Activated CD4-positive, alpha-beta T cell treated with anti-CD3 and anti-CD28 coated beads for 36 hours (primary cell): ENCODE measurements at places on chromosomes 12 and 14. TPM values are rescaled to one million over a fixed set of nuclear protein-coding genes. Genes with fewer than 3 reads are reported as not detected.

The REM2 gene
- 0.48 TPM for total RNA-seq

GRCh38 chr14:104735830-104736642 is 12.0 kb downstream of the ADSS1 start:
- H3K36me3 ChIP-seq, result no peaks in the 10 kb centered on the region
- no peaks in the 10 kb centered on the region for H3K27me3 ChIP-seq
- DNase-seq, result no peak
- no peaks in the 10 kb centered on the region for H3K4me1 ChIP-seq

DNA sequence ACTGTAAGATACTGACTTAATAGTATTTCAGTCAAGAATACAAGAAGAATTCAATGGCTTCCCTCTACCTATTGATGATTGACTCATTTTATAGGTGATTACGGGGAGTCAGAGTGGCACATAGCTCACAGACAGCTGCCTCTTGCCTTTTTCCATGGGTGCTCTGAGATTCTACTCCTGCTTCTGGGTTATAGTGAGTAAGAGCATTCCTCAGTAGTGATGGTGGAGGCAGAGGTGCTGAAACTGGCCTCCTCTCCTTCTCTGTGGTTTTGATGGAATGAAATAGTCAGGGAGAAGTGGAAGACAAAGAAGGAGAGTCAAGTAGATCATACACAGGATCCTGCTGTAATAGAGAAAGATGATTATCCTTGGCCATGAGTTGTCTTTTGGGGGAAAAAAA is 438.2 kb upstream of the FAR2 start:
- no peak overlapping the region for H3K27ac ChIP-seq
- no peak overlapping the region for H3K4me3 ChIP-seq
- DNase-seq, result no peak
- H3K27me3 ChIP-seq, result no peaks in the 10 kb centered on the region

GRCh38 chr14:61662437-61663311 is 32.6 kb upstream of the HIF1A start:
- H3K27ac ChIP-seq, result peak overlapping the region; percentile 91
- H3K4me3 ChIP-seq, result peak overlapping the region; percentile 46

The TCL1B gene
- total RNA-seq, result not detected

- H3K27me3 ChIP-seq, result no peaks in the 10 kb centered on the region
- H3K27ac ChIP-seq, result no peak overlapping the region
- H3K4me3 ChIP-seq, result no peak overlapping the region
- no peaks in the 10 kb centered on the region for H3K4me1 ChIP-seq
Measured at GRCh38 chr14:99100497-99101270, 171.3 kb downstream of the BCL11B start.

DNA sequence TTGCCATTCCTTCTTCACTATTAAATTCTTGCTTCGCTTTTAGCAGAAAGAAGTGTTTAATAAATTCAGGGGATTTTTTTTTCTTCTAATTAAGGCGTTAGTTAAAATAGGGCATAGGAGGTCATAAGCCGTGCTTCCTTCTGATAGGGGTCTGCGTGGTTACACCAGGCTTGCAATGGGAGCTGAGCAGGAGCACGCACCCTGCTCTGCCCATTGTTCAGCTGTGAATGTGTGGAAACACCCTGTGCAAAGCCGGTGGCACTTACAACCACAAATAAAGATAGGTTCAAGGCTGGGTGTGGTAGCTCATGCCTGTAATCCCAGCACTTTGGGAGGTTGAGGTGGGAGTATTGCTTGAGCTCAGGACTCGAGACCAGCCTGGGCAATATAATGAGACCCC is 162.1 kb downstream of the PRKCH start:
- no peak for DNase-seq
- no peak overlapping the region for H3K4me3 ChIP-seq
- peaks cover 78% of the 10 kb centered on the region for H3K4me1 ChIP-seq
- H3K27ac ChIP-seq, result peak overlapping the region; percentile 56
- peaks cover 61% of the 10 kb centered on the region for H3K36me3 ChIP-seq

- DNase-seq, result no peak
- H3K27ac ChIP-seq, result no peak overlapping the region
- H3K36me3 ChIP-seq, result peaks cover 12% of the 10 kb centered on the region
- H3K4me1 ChIP-seq, result peaks cover 12% of the 10 kb centered on the region
- no peak overlapping the region for H3K4me3 ChIP-seq
Measured at GRCh38 chr14:45145214-45145613, 9.5 kb downstream of the FANCM start.

The PPP1R36 gene
- not detected for total RNA-seq
